ENCODE measurements at places on chromosomes 1 and 21. TPM values are rescaled to one million over a fixed set of nuclear protein-coding genes. Genes with fewer than 3 reads are reported as not detected.

Gene LCE1D
- total RNA-seq = not detected

Gene HCRTR1
- total RNA-seq = not detected

Gene REN
- total RNA-seq = not detected

Gene TMEM200B
- 18.5 TPM for total RNA-seq

Gene CFHR2
- total RNA-seq = not detected

Gene KIF17
- total RNA-seq = 18.5 TPM

Gene TFF1
- not detected for total RNA-seq

Gene ANGPTL1
- 30.8 TPM for total RNA-seq

Gene OR10J1
- not detected for total RNA-seq

Gene URB2
- total RNA-seq = 1.8 TPM

Gene DFFA
- 11.8 TPM for total RNA-seq

Gene APOBEC4
- total RNA-seq = not detected

Gene LIN28A
- total RNA-seq = not detected

Gene CSF3R
- total RNA-seq = 3.1 TPM

Gene HES3
- not detected for total RNA-seq

Gene TCHH
- total RNA-seq = not detected

Gene TGFB2
- 9.9 TPM for total RNA-seq

Gene TP73
- total RNA-seq = not detected

Gene TMEM269
- total RNA-seq = not detected

Gene NIBAN1
- total RNA-seq = 74.6 TPM

Gene LCE5A
- total RNA-seq = not detected

Gene RYR2
- 15.2 TPM for total RNA-seq

Gene AMPD1
- not detected for total RNA-seq

Gene MXRA8
- total RNA-seq = 345 TPM

Gene MATN1
- 0.85 TPM for total RNA-seq

Gene F13B
- total RNA-seq = not detected

Gene PRAMEF12
- total RNA-seq = not detected

Gene KCNC4
- total RNA-seq = 8.4 TPM

Gene GBP4
- 6.6 TPM for total RNA-seq

Gene LENEP
- total RNA-seq = not detected

Gene PGBD5
- total RNA-seq = not detected

Gene GBP1
- total RNA-seq = 59.7 TPM

Gene FCRL4
- not detected for total RNA-seq

Gene G0S2
- total RNA-seq = 15.1 TPM

Gene TMEM82
- total RNA-seq = not detected

Gene LCE1B
- not detected for total RNA-seq

Gene FCGR3B
- total RNA-seq = not detected

Measured in ascending aorta (tissue), 2 donors.